Right forelimb (tissue), 1 donor: ENCODE measurements at places on chromosomes 6 and 20.
A peak's percentile ranks its signal among the peaks of the same experiment; 100 is the strongest.

DNA sequence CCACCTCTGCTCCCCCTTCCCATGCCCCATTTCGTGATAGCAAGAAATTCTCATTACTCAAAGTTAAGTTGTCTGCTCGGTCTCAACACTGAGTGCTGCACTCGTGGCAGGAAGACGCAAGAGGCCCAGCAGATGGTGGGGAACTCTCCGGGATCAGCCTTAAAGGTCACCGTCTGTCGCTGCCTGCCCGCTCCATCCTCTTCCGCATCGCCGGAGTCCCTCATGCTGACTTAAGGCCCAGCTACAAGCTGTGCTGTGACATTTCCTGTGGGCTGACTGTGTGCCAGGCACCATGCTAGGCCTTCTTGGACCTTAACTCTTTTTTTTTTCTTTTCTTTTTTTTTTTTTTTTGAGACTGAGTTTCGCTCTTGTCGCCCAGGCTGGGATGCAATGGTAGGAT is 17.8 kb downstream of the GRM4 start:
- no peak for DNase-seq

- peak; percentile 60 for DNase-seq
Measured at GRCh38 chr6:16844183-16844582, 82.9 kb upstream of the ATXN1 start.

GRCh38 chr20:44720997-44721784 is 6.0 kb downstream of the CCN5 start:
- DNase-seq: no peak

DNA sequence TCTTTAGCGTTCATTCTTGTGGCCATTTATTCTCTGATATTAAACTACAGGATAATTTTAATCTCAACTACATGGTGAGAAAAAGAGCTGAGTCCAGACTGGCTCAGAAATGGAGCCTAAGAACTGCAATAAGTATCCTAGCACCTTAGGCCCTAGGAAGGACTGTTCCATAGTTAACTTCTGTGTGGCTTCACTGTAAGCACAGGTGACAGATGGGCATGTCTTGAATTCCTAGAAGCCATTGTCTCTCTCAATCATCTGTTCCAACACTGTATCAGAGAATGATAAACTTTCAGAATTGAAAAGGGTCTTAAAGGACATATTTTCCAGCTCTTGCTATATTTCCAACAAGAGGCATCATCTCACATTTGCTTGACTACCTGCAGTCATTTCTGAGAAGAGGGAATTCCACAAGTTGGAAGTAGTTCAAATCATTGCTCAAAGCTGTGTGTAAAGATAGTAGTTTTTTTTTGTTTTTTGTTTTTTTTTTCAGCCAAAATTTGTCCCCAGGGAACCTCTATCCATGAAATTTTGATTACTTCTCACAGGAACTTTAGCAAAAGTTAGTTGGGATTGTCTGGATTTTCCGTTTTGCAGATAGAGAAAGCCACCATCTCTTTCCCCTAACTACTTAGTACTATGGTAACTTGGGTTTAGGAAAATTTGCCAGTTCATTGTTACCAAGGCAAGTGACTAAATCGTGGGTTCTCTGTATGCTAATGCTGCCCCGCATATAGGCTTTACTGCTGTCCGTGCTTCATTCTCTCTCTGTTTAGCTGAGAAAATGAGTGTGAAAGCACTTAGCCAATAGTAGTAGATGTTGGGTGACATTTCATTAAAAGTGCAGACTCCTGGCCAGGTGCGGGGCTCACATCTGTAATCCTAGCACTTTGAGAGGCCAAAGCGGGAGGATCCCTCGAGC is 47.2 kb downstream of the KCNS1 start:
- no peak for DNase-seq

- no peak for DNase-seq
Measured at GRCh38 chr6:2230659-2231277, 14.6 kb downstream of the GMDS start.

- DNase-seq: no peak
Measured at GRCh38 chr6:14474816-14475215, 357.2 kb downstream of the CD83 start.

DNA sequence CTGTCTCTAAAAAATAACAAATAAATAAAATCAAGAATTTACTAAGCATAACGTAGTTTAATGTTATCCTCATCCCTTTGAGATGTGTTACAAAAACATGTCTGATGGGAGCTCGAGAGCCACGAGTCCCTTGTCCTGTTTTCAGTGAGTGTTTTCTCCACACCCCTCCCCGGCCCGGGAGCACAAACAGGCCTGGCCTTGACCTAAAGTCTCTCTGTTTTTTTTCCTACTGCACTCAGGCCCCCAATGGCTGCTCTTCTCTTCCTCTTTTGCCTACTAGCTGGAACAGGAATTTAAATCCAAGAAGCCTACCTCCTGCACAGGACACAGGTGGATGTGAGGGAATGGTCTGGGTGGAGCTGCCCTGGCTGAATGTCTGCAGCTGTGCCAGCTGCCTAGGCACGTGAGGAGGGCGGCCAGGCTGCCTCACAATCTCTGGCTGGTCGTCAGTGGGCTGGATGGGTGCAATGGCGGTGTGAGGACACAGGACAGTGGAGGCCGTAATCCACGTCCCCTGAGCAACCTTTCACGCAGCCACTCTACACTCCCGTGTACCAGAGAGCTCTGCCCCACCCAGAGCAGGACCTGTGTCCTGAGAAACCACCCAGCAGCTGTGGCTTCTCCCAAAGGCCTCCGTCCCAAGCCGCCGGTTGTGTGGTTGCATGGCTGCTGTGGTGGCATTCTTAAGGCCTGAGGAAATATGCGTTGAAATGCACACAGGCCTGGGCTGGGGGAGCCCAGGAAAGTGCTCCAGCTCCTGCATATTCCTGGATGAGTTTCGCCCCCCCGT is 117.5 kb downstream of the FAM120B start:
- no peak for DNase-seq

GRCh38 chr6:146950351-146950835 is 253.8 kb upstream of the STXBP5 start:
- no peak for DNase-seq

GRCh38 chr20:23146181-23146580 is 60.1 kb upstream of the CD93 start:
- DNase-seq: peak; percentile 18

DNA sequence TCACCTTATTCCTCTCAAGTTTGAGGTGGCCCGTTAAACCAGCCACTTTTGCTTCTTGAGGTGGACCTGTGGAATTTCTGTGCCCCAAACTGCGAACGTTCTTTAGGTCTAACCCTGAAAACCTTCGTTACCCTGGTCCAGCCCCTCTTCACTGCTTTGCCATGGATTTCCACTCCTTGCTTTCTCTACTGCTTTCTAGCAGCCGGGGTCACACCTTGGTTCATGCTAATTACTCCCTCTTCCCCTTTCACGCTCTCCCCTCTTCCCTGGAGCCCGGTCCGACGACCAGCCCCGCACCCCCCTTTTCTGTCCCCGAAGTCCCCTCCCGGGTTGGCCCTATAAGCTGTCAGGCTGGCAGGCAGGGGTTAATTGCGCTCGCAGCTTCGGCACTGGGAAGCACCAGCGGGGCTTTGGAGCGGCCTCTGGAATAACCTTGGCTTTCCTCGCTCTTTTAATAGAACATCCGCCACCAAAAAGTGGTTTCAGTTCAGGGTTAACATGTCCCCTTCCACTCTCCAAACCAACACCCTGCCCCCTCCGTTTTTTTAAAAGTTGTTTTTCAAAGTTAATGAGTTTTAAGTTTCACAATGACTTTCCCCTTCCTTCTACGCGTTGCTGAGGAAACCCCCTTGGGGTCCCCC is 1.4 kb upstream of the HIVEP1 start:
- peak; percentile 89 for DNase-seq

DNA sequence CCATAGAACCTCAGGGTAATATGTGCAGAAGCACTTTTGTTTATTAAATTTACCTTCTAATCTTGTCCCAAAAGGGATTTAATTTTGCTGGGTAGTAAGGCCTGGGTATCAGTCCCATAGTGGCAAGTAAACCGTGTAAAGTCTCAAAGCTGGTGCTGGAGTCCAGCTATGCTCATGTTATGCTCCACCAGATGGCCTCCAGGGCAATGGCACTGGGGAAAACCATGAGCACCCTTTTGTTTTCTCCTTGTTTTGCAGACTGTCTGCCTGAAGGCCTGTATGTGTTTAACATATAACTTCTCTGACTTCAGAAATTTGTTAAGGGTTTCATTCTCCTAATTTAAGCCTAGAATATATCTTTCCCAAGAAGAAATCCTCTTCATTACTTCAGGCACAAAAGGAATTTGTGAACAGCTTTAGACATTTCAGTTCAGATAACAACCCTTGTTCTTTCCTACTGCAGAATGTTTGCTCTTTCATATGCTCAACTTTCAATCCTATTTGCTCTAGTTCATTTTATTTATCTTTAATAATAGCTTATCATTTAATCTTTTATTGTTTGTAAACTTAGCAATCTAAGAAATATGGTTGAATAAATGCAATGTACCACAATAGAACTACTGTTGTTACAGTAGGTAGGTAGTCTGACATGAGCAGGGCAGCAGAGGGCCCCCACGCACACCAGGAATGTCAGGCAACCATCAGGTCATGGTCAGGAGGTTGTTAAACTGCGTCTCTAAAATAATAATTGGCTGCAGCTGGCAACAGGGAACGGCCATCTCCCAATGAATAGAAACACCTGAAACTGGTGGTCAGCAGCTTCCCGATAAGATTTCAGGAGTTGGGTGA is 162.8 kb downstream of the TENT5A start:
- no peak for DNase-seq

- DNase-seq: no peak
Measured at GRCh38 chr6:119669221-119669620, 319.7 kb upstream of the MAN1A1 start.

GRCh38 chr6:80098392-80098791 is 8.1 kb upstream of the BCKDHB start:
- no peak for DNase-seq

GRCh38 chr6:5501837-5502236 is 240.5 kb downstream of the FARS2 start:
- DNase-seq: no peak

- no peak for DNase-seq
Measured at GRCh38 chr6:24840187-24840586, 41.5 kb upstream of the ARMH2 start.

- no peak for DNase-seq
Measured at GRCh38 chr20:11791835-11792567, 125.7 kb upstream of the BTBD3 start.

DNA sequence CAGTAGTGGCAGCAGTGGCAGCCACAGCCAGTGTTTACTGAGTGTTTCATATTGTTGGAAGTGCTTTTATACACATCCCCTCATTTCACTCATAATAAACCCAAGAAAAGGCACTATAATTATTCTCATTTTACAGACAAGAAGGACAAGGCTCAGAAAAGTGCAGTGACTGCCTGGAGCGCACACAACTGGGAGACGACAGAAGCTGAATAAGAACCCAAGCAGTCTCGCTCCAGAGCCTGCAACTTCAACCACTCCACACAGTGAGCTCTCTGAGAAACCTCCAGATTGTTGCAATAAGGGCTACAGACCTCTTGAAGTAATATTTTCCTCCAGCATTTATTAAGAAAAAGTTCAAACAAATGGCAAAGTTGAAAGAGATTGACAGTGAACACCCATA is 76.9 kb downstream of the PLCG1 start:
- DNase-seq: no peak

- DNase-seq: no peak
Measured at GRCh38 chr6:132506869-132507808, 5.8 kb downstream of the STX7 start.
